ENCODE measurements at places on chromosomes 11 and 22. TPM values are rescaled to one million over a fixed set of nuclear protein-coding genes. Genes with fewer than 3 reads are reported as not detected.

ANGPTL5 gene
- total RNA-seq = 1.2 TPM

DNA sequence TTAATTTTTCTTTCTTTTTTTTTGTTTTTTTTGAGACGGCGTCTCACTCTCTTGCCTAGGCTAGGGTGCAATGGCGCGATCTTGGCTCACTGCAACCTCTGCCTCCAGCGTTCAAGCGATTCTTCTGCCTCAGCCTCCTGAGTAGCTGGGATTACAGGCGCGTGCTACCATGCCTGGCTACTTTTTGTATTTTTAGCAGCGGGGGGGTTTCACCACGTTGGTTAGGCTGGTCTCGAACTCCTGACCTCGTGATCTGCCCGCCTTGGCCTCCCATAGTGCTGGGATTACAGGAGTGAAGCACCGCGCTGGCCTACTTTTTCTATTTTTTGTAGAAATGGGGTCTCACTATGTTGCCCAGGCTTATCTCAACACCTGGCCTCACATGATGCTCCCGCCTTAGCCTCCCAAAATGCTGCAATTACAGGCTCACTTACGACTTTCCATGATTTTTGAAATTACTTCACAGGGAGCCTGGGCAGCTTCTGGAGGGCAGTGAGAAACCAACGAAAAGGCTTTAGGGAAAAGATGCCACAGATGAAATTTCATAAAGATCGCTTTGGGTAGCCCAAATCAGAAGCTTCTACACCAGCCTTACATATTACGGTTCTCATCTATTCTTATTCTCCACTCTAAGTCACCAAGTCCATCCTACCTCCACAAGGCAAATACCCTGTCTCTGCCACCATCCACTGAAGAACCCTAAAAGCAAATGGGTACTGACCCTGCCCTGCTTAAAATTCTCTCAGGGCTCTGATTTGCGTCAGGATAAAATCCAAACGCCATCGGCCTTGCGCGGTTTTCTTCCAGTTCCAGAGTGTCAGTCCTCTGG is 866 bp upstream of the RRM1 start:
- no peak for DNase-seq

DNA sequence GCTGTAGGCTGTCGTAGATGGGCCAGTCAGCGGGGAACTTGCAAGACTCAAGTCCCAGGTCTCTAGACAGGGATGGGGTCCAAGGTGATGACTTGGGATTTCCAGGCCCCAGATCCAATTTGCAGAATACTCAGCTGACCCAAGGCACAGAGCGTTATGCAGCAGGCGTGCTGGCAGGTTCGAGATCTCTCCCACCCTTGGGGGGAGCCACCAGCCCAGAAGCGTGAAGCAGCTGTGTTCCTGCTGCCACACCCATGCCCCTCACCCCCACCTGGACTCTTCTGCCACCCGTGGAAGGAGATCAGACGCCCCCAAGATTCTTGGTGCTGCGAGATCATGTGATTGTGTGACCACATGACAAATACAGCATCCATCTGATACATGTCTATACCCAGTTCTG is 142.6 kb downstream of the BRD1 start:
- DNase-seq = no peak

GRCh38 chr11:107847184-107847583 is 11.4 kb downstream of the SLC35F2 start:
- no peak for DNase-seq

DNA sequence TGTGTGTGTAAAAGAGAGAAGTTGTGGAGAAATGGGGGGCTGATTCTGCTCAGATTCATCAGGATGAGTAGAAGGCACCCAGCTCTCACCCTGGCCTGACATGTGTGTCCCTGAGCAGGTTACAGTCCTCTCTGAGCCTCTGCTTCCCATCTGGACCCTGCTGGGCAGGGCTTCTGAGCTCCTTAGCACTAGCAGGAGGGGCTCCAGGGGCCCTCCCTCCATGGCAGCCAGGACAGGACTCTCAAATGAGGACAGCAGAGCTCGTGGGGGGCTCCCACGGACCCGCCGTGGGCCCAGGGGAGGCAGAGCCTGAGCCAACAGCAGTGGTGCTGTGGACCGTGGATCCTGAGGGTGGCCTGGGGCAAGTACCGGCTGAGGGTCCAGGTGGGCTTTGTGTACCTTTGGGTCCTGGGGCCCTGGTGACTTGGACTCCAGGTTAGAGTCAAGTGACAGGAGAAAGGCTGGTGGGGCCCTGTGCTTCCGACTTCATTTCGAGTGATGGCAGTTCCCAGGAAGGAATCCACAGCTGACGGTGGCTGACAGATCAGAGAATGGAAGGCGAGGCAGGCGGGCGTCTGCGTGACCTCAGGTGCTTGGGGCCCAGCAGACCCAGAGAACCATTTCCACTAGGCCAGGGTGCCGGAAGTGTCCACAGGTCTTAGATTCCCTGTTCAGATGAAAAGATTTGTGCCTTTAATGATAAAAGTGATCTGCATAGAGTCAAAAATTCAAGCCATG is 21.9 kb downstream of the NEAT1 start:
- peak; percentile 58 for DNase-seq

DNA sequence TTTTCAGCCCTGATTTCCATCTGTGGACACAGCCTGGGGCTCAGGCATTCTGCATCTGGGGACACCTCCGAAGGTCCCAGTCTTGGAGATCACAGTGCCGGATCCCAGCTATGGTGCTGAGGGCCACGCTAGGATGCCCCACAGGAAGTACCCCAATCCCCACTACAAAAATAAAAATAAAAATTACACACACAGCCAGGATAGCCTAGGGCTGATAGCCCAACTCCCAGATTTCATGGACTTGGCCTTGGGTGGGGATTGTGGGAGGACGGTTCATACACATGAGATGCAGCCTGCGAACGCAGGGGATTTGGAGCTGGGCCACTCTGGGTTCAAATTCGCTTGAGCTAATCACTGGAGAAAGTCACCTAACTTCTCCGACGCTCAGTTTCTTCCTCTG is 237.7 kb downstream of the BUD13 start:
- peak; percentile 31 for DNase-seq
